RPMI7951 (cell line): ENCODE measurements at places on chromosomes 3 and 15. TPM values are rescaled to one million over a fixed set of nuclear protein-coding genes. Genes with fewer than 3 reads are reported as not detected.
A peak's percentile ranks its signal among the peaks of the same experiment; 100 is the strongest.

- no peak for DNase-seq
These were observed 48.1 kb downstream of the PLCL2 start for GRCh38 chr3:16932877-16933276.

The CEMIP gene
- 1.1 and 2.6 TPM in 2 replicates for total RNA-seq

The PARL gene
- total RNA-seq = 39.9 and 46.2 TPM in 2 replicates

GRCh38 chr15:85168642-85169173 lies 187.1 kb downstream of the PDE8A start:
- DNase-seq = no peak

DNA sequence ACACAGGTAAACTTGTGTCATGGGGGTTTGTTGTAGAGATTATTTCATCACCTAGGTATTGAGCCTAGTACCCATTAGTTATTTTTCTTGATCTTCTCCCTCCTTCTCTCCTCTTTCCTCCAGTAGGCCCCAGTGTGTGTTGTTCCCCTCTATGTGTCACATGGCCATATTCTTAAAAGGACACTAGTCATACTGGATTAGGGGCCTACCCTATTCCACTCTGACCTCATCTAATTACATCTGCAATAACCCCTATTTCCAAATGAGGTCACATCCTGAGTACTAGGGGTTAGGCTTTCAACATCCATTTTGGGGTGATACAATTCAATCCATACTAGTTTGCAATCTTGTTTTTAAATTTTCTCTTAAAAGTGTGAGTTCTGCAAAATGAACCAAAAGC lies 142.8 kb downstream of the IMPG2 start:
- DNase-seq = no peak

The LSMEM2 gene
- total RNA-seq = not detected in 2 replicates

The SIDT1 gene
- total RNA-seq = under 0.01 TPM in 1 of 2 replicates, not detected in the other

DNA sequence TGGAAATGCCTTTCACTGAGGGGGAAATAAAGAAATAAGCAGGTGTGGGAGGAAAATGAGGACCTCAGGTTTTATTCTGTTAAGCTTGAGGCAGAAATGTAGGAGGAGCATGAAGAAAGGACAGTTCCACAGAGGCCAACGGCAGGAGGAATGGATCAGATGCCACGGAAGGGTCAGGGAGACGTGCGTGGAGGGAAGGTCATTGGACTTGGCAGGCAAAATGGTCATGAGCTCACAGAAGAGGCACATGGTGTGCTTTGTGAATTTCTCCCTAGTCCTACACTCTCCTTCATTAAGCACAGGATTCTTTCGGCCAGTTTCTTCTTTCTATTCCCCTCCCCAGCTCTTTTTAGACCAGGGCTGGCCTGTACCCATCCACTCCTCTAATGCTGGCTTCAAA lies 32.5 kb upstream of the THSD4 start:
- no peak for DNase-seq

The GOLGA8J gene
- not detected in 2 replicates for total RNA-seq

DNA sequence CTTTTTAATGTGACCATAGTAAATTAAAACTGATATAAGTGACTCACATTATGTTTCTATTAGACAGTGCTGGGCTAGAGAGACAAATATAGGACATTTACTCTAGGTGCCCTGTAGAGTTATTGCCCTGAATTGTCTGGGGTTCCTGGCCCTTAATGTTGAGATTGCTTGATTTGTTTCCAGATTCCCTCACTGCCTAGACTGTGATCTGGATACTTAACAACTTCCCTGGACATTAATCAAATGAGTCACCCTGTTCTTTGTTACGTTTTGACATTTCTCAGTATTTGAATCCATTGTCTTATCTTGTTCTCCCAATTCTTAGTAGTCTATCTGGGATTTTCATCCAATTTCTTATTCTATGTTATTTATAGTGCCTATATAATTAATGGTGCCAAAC lies 65.8 kb downstream of the DTWD1 start:
- DNase-seq = peak; percentile 65

DNA sequence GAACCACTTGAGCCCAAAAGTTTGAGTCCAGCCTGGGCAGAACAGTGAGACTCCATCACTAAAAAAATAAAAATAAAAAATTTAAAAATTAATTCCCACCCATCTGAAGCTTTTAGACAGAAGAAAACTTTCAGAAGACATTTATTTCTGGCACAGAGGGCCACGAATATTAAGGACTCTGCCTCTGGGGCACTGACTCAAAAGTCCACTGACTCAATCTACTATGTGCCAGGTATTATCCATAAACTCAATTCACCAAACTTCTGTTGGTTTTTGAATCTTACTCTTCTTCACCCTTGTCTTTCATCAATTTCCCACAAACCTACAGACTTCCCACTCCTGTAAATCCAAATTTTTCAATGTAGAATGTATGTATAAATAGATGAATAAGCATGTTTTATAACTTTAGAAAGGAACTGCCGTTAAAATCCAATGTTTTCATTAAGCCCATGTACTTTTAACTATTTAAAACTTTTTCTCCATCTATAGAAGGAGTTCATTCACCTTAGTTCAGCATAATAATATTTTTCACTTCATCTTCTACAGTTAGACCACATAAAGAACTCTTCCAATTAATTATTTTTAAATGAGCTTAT lies 19.9 kb downstream of the ATP13A3 start:
- DNase-seq = no peak

DNA sequence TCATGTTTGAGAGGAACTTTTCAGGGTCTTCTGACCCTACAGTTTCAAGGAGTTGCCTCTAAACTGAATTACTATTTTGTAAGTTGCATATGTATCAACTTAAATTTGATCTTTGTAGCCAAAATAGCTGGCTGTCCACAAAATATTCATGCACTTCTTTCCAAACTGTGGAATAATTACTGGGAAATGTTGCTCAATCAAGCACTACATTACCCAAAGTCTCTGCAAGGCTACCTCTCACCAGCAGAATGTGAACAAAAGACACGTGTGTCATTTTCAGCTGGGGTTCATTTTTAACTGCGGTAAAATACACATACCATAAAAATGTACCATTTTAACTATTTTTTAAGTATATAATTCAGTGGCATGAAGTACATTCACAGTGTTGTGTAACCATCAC lies 320.4 kb downstream of the CTNNB1 start:
- DNase-seq = no peak

GRCh38 chr3:134473868-134474546 lies 11.8 kb downstream of the ANAPC13 start:
- DNase-seq = peak; percentile 75

The PIGZ gene
- total RNA-seq = 2.8 and 4.5 TPM in 2 replicates

- no peak for DNase-seq
These were observed 80.4 kb upstream of the ZBTB20 start for GRCh38 chr3:115227461-115227860.

DNA sequence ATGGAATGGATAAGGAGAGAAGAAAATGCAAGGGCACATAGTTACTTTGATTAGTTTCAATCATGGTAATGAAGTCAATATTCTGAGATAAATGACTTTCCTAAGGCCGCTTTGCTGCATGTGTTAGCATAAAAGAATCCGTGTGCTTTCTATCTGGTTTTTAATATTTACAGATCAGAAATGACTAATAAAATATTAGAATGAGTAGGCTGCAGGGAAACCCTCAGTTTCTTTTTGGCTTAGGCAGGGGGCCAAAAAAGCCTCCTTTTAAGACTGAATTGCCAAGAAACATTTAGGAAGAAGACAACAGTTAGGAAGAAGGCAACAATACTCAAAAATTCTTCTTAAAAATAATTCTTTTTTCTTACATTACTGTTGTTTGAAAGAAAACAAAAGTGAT lies 11.6 kb downstream of the NEK11 start:
- no peak for DNase-seq

The NMNAT3 gene
- 0.29 and 1.9 TPM in 2 replicates for total RNA-seq

The CILP gene
- total RNA-seq = 0.10 TPM in 1 of 2 replicates, not detected in the other

DNA sequence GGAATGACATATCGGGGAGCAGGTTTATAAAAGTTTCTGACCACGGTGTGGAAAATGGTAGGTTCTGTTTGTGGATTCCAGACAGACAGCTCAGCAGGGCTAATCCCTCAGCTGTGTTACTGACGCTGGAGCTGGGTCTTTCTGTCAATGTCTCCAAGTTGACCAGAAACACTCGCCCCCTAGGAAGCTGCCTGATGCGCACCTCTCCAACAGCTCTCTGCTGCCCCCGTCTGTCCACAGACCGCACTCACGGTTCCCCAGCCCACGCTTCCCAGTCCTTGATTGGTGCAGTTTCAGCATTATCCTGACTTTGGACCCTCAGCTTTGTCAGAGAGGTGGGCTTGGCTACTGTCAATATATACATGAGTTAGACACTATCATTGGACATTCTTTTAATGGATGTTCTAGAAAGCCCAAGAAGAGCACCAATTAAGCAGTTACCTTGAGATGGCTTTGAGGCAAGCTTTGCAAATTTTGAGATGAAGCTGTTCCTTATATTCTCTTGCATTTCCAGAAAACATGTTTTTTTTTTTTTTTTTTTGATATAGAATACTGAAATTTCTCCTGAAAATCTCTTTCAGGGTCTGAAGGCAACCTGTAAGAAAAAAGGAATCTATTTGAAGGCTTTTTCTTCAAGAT lies 98.9 kb upstream of the TBC1D5 start:
- peak; percentile 55 for DNase-seq

- DNase-seq = no peak
These were observed 13.8 kb downstream of the BDH1 start for GRCh38 chr3:197541756-197542539.

GRCh38 chr15:79844221-79844620 lies 52.6 kb downstream of the MTHFS start:
- DNase-seq = peak; percentile 50

The SCG3 gene
- not detected in 2 replicates for total RNA-seq

The WDR49 gene
- 0.12 TPM in 1 of 2 replicates, not detected in the other for total RNA-seq

The ARPP21 gene
- not detected in 2 replicates for total RNA-seq

DNA sequence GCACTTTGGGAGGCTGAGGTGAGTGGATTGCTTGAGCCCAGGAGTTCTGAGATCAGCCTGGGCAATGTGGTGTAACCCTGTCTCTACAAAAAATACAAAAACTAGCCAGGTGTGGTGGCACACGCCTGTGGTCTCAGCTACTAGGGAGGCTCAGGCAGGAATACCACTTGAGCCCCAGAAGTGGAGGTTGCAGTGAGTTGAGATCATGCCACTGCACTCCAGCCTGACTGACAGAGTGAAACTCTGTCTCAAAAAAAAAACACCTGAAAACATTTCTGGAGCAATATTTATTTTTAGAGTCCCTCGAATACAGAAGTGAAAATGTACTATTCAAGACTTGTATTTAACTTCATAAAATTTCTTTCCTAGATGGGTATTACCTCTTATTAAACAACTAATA lies 4.6 kb downstream of the SPCS1 start:
- no peak for DNase-seq

GRCh38 chr3:168974617-168975403 lies 688.7 kb downstream of the MECOM start:
- no peak for DNase-seq

DNA sequence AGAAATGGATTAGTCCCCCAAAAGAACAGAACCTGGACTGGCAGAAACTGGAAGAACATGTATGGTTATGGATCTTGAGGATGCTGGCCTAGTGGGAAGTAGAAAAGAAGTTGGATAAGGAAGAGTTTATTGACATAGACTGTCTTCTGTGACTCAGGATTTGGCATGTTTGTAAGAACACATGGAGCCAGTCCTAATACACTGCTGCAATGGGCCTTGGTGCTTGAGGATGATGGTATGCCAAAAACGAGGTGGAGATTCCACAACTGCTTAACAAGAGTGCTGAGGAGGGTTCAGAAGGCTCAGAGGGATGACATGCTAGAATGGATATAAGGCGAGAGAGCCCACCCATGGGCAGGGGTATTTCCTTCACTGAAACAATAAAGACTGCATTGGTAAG lies 22.4 kb downstream of the LZTFL1 start:
- DNase-seq = peak; percentile 52

The TRH gene
- total RNA-seq = not detected in 2 replicates

- DNase-seq = no peak
These were observed 4.4 kb downstream of the ACAP2 start for GRCh38 chr3:195438371-195438770.

DNA sequence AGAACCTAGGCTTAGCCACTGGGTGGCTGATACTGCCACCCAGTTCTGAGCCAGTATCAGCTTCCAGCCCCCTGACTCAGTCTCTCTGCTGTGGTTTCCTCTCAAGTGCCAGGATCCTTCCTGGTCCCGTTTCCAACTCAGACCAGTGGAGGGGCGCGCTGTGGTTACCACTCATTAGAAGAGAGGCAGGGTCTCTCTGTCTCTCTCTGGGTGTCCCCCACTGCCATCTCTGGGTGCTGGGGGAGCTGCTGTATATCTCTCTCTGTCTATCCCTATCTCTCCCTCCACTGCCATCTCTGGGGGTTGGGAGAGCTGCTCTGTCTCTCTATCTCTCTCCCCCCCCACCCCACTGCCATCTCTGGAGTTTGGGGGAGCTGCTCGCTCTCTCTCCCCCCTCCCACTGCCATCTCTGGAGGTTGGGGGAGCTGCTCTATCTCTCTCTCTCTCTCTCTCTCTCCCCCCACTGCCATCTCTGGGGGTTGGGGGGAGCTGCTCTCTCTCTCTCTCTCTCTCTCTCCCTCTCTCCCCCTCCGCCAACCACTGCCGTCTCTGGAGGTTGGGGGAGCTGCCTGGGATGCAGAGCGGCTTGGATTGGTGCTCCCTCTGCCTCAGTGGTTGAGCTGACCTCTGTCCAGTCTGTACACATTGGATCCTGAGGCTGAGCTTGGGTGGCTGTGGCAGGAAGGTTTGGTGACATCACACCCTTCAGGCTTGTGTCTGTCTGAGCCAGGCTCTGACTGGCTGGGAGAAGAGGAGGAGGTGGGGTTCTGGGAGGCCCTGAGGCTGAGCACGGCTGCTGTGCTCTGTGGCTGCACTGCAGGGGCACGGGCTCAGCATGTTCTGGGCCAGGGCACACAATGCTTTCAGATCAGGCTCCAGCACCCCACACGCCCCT lies 98.9 kb downstream of the APBA2 start:
- DNase-seq = peak; percentile 23

The CA12 gene
- 23.3 and 30.2 TPM in 2 replicates for total RNA-seq

- DNase-seq = no peak
These were observed 40.6 kb downstream of the ADAMTSL3 start for GRCh38 chr15:83694536-83694935.

GRCh38 chr15:88990185-88990679 lies 77.1 kb upstream of the MFGE8 start:
- peak; percentile 69 for DNase-seq

The CHDH gene
- not detected in 2 replicates for total RNA-seq

DNA sequence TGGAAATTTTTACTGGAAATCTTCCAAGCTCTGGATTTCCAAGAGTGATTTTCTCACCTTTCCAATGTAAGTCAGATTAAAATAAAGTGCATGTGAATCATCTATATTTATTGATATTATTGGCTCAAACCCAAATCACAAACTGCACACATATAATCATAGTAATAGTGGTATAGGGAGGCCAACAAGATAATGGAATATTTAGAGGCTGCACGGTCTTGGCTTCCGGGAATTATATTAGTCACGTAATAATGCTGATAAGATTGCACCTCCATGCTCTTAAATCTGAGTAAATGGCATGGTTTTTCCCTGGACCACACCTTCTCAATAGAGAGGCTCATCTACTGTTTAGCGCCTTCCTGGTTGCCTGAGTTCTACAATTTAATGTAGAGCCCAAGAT lies 567.1 kb upstream of the NR2F2 start:
- no peak for DNase-seq

The WDR93 gene
- total RNA-seq = 0.10 and 0.48 TPM in 2 replicates

DNA sequence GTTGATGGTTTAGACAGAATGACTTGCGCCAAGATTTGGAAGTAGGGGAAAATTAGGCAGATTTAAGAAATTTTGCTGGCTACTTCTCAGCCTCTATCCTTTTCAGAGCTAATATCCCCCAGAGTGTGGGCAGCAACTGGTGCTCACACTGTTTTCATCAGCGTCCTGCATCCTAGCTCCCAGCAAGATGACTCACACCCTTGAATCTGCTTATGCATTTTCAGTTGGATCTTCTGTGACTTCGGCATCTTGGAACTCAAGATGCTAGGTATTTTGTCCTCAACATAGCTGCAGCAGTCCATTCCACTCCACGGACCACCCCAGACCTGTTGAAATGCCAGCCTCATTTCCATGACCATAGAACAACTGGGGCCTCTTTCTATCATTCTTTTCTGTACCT lies 336.1 kb upstream of the NR2F2 start:
- peak; percentile 51 for DNase-seq
